ENCODE measurements at places on chromosomes 5 and 9.
A peak's percentile ranks its signal among the peaks of the same experiment; 100 is the strongest.

GRCh38 chr5:103373597-103374472 is 115.3 kb downstream of the MACIR start:
- no peak for DNase-seq

DNA sequence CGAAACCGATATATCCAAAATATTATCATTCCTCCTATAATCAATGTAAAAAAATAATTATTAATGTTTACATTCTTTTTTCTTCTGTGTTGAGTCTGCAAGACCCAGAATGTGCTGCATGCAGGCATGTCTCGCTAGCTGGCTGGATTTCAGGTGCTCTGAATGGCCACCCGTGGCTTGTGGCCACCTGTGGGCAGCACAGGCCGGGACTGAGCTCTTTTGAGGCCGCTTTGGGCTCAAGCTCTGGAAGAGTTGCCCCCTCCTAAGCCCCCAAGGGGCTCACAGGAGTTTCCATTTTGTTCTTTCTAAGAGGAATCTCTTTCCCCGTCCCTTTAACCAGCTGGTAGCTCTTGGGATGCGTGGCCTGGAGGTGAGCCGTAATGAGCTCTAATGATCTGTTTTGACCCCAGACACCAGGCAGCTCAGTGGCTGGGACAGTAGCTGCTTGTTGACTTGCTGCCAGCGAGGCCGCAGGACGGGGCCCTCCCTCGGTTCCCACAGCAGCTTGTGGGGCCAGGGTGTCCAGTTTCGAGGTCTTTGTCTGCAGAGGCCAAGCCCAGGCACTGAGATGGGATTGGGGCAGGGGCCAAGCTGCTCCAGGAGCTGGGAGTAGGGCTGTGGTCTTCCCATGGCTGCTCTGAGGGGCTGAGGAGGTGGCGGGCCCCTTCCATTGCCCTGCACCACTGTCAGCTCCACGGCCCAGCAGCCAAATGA is 20.8 kb downstream of the ASS1 start:
- peak; percentile 64 for DNase-seq

GRCh38 chr5:72346398-72346797 is 26.2 kb downstream of the PTCD2 start:
- no peak for DNase-seq

DNA sequence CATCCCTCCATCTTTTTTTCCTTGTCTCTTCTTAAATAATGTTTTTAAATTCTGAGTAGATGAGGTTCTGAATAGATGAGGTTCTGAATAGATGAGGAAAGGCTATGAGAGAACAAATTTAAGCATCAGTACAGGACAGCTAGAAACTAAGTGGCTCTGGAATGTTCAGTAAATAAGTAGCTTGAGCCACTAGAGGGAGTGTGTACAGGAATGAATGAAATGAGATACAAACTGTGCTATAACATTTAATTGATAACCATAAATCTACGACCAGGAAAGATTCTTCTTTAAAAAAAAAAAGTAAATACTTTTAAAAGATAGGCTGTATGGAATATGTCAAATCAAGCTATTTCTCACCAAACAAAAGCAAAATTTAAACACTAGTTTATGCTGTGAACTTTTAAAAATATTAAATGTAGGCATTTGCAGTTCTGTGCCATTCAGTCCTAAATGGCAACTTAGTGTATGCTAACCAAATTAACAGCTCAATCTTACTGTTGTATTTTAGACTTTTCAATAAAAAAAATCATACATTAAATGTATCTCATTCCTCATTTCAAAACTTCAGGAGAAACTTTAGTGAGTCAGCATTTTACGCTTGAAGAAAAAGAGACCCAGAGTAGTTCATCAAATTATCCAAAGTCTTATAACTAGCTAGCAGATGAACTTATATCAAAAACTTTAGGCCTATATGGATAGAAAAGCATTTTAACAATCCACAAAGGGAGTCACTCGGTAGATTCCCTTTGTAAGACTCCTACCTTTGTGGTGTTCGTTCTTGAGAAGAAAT is 70.4 kb upstream of the SNX2 start:
- no peak for DNase-seq

- DNase-seq: peak; percentile 35
Measured at GRCh38 chr9:70020991-70021571, 22.6 kb upstream of the MAMDC2 start.

- DNase-seq: peak; percentile 63
Measured at GRCh38 chr5:11904265-11904906, at the start of gene CTNND2. Gene CTNND2 (minus strand): TSS chr5:11904446. CDS start chr5:11903853, 593 bp downstream.

- DNase-seq: no peak
Measured at GRCh38 chr5:115469904-115470516, 74.6 kb downstream of the FEM1C start.

GRCh38 chr5:137778772-137779564 is 24.8 kb upstream of the HNRNPA0 start:
- DNase-seq: no peak

DNA sequence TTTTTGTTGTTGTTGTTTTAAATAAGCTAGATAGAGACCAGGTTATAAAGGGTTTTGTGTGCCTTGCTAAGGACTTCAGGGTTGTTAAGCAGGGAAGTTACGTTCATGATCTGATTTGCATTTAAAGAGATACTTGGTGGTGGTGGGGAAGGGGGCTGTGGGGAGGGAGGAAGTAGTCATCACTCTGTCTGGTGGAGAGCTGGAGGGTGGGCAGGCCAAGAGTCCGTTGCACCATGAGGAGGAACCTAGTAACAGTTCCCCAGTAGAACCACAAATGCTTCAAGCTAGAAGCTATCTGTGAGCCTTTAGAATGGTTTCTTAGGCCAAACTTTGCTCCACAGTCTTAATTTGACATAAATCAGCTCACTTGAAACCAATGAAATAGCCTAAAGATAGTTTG is 18.7 kb upstream of the ROPN1L start:
- no peak for DNase-seq

GRCh38 chr5:111670826-111671492 is 86.0 kb downstream of the NREP start:
- DNase-seq: no peak

DNA sequence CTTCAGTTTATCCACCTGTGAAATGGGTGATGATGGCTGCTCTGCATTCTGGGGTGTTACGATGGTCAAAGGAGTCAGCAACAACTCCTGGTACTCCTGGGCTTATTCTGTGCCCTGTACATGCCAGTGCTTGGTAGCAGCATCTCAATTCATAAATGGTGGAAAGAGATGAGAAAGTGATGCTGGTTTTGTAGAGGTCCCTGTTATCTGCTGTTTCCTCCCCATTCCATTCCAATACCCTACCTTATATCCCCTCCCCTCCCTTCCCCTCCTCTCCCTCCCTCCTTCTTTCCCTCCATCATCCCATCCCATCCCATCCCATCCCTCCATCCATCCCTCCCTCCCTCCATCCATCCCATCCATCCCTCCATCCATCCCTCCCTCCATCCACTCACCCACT is 19.1 kb downstream of the BOD1 start:
- no peak for DNase-seq

GRCh38 chr5:138454121-138454520 is 11.2 kb upstream of the EGR1 start:
- peak; percentile 13 for DNase-seq

DNA sequence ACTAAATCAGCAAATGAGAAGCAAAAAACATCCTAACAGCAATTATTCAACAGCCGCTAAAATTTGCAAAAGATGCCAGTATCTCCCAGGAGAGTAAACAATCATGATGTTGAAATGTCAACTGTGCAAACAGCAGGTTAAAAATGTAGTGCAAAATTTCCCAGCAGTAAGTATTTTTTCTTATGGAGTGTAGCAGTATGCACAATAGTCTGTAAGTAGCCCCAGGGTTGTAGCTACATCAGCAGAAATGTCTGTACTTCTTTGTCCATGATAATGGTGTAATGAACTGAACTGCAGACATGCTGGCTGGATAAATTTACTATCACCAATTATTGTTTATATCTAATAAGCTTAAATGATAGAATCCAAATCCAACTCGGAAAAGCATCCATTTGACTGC is 31.4 kb downstream of the GRIN3A start:
- DNase-seq: no peak

DNA sequence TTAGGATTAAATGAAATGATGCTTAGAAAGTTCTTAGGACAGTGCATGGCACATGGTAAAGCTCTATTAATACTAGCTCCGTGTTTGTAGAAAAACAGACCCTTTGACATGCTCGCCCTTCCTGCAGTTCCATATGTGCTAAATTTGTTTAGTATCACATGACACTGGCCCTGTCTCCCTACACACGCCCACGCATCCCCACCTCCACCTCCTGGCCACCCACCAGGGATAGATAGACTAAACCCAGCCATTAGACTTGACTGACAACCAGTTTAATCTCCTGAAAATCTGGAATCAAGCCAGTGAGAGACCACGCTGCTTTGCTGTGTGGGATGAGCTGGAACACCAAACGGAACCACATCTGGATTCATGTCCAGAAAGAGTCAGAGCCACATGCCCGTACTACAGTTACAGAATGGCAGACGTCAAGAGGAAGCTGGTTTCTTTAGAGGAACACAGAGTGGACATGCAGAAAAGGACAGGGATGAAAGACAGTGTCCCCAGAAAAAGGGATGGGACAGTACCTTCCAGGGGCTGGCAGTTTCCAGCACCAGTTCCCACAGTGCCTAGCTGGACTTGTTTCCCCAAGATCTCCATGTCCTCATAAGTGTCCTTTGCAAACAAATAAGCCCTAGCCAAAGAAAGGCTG is 186.1 kb downstream of the PDZD2 start:
- no peak for DNase-seq

DNA sequence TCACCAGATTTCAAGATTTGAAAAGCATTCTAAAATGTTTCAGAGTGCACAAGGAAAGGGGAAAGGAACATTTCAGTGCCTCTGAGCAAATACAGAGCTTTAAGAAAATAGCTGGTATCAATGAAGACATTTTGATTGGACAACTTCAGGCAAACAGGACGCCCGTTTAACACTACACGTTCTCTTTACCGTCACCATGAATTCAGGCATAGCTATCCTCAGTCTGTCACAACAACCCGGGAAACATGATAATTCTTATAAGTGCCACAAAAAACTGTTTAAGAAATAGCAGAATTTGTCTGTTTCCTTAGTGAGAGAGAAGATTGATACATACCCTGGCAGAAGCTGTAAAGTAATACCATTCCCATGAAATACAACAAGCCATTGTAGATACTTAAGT is 392.4 kb upstream of the PDE4D start:
- DNase-seq: no peak

DNA sequence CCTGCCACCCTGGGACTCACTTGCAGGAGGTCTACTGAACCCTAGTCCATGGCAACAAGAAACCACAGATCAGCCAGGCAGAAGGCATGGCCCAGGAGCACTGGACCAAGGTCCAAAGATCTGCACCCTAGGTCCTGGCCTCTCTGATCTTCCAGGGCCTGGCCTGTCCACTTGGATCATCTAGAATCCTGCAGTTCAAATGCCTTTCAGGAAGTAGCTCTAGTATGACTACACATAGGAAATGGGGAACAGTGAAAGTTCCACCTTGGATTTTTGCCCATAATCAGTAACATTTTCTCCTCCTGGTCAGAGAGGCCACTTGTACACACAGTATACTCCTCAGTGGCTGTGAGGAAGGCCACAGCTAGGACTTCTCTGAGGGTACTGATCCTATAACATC is 11.5 kb downstream of the ANXA6 start:
- no peak for DNase-seq

- no peak for DNase-seq
Measured at GRCh38 chr9:91338681-91339080, 23.0 kb downstream of the AUH start.

GRCh38 chr9:4640027-4640426 is 22.1 kb upstream of the PLPP6 start:
- no peak for DNase-seq

DNA sequence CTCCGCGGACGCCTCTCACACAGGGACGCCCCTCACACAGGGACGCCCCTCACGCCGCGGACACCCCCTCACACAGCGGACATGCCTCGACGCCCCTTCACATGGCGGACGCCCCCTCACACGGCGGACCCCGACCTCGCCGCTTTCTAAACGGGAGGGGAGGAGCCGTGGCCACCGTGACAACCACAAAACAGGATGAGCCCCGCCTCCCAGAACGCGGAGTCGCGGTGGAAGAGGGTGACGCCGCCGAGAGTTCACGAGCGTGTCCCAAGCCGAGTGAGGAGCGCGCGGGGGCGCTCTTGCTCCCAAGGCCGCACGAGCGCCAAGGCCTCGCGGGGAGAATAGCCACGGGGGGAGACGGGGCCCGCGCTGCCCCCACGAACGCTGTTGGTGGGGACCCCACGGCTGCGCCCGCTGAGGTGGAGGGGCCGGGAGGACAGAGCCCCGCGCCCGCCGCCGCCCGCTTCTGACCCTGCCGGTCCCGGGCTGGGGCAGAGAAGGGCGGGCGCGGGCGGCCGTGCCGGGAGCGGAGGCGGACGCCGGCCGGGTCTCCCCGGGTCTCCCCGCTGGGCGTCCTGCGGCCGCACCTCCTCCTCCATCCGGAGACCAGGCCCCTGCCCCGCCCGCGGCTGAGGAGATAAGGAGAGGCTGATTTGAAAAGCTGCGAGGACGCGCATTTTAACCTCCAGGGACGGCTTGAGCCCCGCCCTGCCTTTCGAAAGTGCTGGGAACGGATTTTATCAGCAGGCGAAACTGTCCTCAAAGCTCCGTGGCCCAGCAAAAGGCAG is 3.9 kb upstream of the NKD2 start:
- DNase-seq: peak; percentile 69

DNA sequence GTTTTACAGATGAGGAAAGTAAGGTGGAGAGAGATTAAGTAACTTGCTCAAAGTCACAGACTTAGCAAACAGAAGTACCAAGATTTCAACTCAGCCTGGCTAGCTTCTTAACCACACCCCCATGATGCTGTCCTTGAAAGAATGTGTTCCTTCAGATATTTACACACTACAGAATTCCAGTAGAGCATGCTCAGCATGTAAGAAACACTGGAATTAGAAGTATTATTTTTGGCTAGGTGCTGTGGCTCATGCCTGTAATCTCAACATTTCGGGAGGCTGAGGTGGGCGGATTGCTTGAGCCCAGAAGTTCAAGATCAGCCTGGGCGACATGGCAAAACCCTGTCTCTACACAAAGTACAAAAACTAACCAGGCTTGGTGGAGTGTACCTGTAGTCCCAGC is 142.4 kb downstream of the EDIL3 start:
- no peak for DNase-seq

DNA sequence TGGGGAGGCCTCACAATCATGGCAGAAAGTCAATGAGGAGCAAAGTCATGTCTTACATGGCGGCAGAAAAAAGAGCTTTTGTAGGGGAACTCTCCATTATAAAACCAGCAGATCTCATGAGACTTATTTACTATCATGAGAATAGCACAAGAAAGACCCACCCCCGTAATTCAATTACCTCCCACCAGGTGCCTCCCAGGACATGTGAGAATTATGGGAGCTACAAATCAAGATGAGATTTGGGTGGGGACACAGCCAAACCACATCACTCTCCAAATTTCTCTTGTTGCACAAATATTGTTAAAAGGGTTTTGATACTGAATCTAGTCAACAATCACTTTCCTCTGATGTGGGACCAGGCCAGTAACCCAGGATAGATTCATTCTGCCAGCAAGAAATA is 1176.1 kb downstream of the CDH9 start:
- DNase-seq: no peak
